ENCODE measurements at places on chromosomes 2 and 18. TPM values are rescaled to one million over a fixed set of nuclear protein-coding genes. Genes with fewer than 3 reads are reported as not detected.

DNA sequence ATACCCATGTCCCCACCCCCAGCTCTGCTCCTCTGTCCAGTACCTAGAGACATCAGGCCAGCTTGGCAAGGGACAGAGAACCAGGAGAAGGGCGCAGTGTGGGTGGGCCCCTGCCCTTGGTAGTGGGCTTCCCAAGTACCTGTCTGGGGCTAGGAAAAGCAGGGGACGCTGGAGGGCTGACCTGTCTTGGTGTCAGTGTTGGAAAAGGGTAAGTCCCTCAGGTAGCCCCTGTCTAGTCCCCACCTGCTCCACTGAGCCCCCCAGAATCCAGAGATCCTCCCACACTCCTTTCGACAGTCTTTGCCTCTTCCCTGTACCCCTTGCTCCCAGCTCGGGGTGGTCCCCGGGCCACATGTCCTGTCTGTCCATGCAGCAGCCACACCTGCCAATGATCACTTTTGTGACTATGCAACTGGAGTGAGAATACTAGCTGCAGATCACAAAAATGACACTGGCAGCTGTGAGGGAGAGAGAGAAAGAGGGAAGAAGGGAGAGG is 14.6 kb downstream of the DNAJB2 start:
- DNase-seq, result no peak

GRCh38 chr2:193581807-193582206 is 1387.1 kb upstream of the TMEFF2 start:
- no peak for DNase-seq

TWIST2 gene
- 8.1 TPM for total RNA-seq

DNA sequence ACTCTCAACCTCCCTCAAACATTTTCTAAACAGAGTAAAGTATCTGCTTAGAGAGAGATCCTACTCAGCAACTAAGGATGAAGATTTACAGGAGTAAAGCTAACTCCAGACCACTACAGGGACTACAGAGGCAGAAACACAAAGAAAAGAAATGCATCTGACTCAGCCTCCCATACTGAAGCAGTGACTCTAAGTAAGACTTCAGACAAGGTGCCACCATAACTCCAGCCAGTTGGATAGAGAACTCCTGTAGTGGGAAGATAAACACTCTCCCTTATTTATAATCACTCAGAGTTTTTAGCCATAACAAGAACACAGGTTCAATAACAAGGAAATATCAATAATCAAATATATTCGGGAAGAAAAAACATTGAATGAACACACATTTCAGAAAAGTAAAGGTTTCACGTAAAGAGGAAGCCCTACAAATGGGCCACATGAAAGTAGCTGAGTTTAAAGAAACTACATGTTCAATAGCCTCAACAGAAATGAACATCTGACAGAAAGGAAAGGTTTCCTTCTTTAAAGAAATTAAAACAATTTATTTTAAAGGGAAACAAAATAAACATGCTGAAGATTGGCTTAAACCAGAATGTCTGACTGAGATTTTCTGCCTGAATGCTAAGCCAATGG is 519.9 kb downstream of the KCNJ3 start:
- no peak for DNase-seq

DNA sequence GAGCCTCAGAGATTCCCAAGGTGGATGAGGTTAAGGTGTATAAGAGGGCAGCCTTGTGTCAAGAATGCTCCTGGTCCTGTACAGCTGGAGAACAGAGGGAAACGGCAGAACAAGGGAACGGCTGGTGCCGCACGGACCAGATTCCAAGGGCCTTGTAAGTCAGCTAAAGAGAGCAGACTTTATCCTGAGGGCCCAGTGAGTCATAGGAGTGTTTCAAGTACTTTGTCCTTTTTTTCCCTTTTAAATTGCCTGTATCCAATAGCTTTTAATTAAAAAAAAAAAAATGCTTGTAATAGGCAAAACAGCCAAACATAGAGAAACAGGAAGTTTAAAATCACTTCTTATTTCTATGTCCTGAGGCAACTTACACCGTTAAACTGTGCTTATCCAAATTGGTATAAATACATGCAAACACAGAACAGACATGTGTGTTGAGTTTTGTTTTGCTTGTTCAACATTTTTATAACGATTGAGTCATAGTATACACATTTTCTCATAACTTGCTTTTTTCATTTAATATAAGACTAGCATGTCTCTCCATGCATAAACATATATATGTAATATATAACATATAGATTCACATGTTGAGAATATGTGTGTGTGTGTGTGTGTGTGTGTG is 42.1 kb upstream of the EVA1A start:
- DNase-seq, result no peak

- peak; percentile 31 for DNase-seq
These were observed 40.0 kb upstream of the NFATC1 start for GRCh38 chr18:79355433-79356335.

DNA sequence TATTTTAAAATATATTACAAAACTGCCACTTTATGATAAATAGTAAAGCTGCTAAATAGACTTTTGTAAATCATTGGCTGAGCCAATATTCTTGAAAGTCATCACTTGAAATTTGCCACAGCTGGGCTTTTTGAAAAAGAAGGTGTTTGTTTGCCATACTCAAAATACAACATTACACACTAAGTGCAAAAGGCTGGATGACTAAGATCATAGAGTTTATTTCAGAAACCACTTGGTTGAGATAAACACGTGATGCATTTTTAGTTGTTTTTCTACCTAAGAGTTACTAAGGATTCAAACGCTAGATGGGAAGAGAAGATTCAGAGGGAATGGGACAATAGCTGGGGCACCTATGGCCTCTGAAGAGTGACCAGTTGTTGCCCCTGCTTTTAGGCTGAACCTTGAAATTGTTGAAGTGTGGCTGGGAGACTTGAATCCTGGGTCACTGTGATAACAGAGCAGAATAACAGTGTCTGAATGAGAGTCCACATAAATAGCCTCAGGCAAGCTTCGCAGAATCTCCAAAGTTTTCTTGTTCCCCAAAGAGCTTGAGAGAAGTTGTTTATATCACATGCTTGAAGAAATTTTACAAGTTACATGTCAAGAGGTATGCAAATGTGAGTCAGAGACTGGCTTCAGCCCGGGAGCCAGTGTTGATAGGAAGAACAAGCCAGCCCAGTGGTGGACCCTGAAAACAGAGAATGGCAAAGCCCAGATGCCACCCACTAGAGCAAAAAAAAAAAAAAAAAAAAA is 409.8 kb downstream of the GPD2 start:
- DNase-seq, result no peak

TMEM163 gene
- total RNA-seq, result 0.14 TPM

PPP1CB gene
- total RNA-seq, result 67.6 TPM

DNA sequence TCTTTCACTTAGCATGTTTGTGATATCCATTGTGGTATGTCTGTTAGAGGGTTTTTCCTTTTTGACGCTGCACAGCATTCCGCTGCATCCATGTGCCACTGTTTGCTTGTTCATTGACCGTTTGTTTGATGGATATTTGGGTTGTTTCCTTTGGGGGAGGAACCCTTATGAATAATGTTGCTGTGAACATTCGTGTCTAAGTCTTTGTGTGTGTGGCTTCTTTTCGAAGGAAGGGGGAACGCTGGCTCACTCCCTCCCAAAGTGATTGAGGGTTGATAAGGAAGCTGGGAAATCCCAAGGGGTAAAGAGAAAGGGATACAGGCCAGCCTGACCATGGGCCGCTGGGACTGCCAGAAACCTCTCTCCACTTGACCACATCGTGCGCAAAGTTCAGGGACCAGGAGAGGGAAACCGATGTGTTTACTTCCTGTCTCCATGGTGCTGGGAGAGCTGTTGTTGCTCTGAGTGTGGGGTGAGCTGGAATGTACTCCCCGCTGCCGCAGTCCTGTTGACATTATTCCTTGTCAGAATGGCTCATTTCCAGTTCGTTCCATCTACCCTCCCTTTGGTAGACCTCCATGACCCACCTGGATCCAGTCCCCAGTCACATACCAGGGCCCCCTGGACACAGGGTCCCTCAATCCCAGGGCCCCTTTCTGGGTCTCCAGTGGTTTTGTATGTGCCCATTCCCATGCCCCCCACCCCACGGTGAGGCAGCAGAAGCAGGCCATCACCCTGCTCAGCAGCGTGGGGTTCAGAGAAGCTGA is 39.6 kb downstream of the HS1BP3 start:
- no peak for DNase-seq

DNA sequence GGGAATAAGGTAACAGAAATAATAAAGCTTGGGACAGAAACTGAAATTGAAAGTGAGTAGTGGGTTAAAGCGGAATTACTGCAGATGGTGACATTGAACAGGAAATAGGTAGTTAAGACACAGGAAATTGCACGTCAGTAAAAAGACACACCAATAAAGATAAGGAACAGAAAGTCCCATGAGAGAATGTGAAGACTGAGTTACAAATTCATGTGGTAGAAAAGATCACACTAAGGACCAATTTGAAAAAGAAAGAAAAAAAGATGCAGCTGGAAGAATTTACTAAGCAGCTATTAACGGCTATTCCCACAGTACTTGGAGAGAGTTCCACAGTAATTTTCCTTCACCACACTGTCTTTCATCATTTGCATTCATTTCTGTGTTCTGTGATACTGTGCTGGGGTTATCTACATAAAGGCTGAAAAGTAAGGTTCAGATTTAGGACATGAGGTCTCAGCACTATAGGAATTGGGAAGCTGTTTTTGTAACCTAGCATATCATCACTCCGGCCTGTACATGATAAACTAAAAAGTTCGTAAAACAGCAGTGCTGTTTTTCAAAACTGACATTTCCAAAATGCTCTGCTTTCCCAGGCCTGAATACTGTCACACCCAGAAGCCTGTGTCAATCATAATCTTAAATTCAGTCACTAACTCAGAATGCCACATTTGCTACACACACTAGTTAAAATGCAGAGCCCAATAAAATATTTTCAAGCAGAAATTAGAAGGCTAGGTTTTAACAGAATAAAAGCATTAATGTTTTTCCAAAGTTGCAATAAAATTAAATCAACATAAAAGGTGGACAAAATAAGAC is 42.9 kb downstream of the SRBD1 start:
- no peak for DNase-seq

DNA sequence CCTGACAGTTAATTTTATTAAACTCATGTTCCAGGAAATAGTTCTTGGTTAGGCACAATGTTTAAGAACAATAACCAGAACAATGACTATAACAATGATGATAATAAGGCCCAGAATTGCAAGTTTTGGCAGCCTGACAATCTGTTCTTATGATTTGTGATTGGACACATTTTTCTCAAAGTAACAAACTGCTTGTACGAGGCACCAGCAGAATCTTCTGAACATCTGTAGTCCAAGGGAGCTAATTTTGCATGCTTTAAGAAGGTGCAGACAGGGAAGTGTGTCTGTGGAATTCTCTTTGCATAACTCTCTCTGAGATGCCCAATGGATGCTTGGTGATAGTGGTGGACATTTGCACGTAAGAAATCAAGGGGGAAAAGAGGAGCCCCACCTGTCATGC is 709.3 kb downstream of the SLC4A3 start:
- DNase-seq, result no peak

DNA sequence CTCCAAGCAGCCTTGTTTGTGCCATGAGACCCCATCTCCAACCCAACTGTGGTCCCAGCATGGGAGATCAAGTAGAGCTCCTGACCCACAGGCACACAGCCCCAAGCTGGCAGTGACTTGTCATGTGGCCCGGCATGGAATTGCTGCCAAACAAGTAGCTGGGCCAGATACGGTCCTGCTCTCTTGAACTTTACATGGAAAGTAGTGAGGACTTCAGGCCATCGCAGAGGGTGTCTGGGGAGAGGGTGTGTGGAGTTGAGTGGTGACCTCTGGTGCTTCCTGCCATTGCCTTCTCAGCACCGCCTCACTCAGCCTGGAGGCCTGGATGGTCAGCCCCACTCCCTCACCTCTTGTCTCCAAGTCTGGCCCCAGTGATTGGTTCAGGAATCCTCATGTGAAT is 10.9 kb upstream of the SLC4A3 start:
- no peak for DNase-seq

DNA sequence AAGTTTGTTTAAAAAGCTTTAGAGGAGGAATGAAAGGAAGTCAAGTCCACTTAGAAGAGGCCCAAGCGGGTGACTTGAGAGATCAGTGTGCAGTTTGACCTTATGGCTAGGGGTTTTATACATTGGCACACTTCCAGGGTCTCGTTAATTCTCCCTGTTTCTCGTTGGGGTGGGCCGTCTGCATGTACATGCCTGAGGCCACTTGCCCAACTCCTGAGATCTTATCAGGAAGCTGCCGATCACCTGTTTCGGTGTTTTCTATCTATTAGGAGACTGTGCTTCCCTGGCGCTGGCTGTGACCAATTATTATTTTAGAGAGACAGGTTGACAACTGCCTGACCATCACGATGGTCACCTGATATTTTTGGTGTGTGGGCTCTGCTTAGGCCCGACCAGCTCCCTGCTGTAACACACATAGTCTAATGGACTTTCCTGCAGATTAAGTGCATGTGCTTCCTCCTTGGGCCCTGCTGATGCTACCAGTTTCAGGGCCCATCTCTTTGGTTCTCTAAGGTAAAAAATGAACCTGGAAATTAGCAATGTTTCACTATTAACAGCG is 31.0 kb upstream of the MSH6 start:
- no peak for DNase-seq

DNA sequence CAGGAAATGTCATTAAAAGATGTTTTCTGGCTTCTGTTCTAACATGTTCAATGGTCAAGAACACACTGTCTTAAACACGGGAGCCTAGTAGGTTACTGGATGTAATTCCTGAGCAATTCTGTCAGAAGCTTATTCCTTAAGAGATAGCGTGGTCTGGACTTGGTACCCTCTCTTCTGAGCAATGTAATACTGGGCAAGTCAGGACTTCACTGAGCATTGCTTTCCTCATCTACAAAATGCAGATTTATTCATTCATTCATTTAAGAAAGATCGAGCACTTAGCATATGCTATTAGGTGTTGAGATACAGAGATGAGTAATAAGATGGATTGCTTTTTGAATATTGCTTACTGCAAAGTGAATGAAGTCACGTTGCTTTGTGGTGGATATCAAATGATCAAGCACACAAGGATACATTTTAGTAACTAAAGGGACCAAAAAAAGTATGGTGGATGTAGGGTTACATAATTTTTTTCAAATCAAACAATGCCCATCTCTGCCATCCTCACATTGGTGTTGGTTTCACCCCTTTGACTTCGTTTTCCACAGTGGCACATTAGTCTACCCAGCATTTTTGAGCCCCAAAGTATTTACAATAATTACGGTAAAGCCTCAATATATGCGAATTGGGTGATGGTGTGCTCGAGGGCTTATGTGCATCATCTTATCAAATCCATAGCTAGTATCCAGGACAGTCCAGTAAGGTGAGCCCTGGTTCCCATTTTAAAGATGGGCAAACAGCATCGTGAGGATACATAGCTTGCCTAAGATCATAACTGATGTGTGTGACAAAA is 65.3 kb downstream of the ZC3H6 start:
- no peak for DNase-seq

SH2D6 gene
- not detected for total RNA-seq

- DNase-seq, result no peak
These were observed 9.7 kb upstream of the IL1RN start for GRCh38 chr2:113117541-113118262.

GRCh38 chr2:181123798-181124231 is 143.4 kb downstream of the UBE2E3 start:
- no peak for DNase-seq

DNA sequence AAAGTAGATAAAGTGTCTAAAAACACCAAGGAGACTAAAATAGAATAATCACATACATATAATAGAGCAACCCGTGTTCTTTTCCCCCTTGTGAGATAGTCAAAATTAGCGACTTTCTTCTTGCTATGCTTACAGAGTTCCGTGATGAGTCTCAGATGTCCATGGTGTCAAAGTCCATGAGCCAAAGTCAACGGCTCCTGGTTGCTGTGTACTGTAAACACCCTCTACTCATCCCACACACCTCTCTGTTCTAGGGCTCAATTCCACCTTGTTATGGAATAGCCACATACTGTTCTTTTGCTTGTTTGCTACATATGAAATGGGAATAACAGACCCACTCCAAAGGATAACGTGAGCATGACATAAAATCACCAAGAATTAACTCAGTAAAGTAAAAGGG is 52.5 kb downstream of the GAREM1 start:
- DNase-seq, result no peak

Data from H7 (cell line).